ENCODE measurements at places on chromosomes 4 and X.

- DNase-seq, result no peak
These were observed 44.8 kb downstream of the GAB1 start for GRCh38 chr4:143381189-143382118.

- no peak for DNase-seq
These were observed 31.3 kb downstream of the IGFBP7 start for GRCh38 chr4:57078685-57079521.

DNA sequence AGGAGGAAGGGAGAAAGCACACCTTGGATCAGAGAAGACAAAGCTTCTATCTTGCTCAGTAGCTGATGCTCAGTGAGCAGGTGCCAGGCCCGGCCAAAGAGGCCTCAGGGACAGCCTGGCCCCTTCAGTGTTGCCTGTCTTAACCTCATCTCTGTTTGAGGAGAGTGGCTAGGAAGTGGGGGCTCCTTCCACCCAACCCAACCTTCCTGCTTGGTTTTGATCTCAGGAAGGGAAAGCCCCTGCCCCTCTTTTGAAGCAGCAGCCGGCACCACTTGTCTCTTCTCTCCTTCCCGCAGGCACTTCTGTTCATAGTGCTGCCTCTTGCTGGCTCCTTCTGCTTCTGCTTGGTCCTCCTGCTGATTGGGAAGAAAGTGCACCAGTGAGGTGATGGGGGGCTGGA lies 2.4 kb upstream of the AFF2 start:
- DNase-seq, result no peak

GRCh38 chr4:186770481-186771175 lies 47.0 kb upstream of the FAT1 start:
- DNase-seq, result no peak

DNA sequence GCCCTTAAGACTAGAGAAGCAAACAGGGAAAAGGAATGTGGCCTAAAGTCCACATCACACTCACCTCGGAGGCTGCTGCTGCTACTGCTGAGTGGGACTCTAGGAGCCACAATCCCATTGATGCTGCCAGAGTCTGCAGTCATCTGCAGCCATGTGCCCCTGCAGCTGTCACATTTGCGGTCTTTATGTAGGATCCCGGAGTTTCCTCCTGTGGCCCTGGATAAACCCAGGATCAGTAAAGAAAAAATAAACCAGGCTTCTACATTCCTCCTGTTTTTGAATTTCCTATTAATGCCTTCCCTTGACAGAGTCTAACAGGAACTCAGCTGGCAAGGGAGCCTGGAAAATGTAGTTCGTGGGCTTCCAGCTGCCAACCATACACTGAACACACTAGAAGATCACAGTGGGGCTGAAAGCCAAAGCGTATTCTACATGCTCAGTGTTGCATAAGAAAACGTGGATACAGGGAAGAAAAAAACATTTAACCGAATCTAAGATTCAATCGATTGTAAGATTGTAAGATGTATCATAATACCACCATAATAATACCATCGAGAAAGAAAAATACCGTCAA lies 10.3 kb upstream of the PHEX start:
- DNase-seq, result no peak

GRCh38 chr4:113303315-113303714 lies 253.9 kb downstream of the ANK2 start:
- DNase-seq, result no peak
